ENCODE measurements at places on chromosomes 13 and 19. TPM values are rescaled to one million over a fixed set of nuclear protein-coding genes. Genes with fewer than 3 reads are reported as not detected.

DNA sequence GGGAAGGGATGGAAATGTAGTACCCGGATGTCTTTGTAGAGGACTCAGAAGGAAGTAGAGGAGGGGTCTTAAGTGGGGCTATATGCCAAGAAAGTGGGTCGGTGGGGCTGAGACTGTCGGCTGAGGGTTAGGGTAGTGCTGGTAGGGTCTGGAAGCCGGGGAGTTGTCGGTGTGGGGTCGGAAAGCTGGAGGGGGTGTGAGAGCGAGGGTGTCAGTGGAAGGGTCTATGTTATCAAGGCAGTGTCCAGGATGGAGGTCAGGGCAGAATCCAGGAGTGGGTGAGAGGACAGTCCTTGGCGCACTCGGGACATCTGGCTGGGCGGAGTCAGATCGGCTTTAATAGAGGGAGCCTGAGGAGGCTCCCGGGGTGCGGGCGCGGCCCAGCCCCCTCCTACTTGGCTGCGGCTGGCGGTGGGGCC lies 1.7 kb downstream of the HSPB6 start:
- DNase-seq = no peak

GRCh38 chr19:40806423-40807146 lies 7.6 kb downstream of the EGLN2 start:
- DNase-seq = peak; percentile 91

GRCh38 chr19:6737873-6738786 lies 750 bp upstream of the GPR108 start:
- DNase-seq = peak; percentile 87

DNA sequence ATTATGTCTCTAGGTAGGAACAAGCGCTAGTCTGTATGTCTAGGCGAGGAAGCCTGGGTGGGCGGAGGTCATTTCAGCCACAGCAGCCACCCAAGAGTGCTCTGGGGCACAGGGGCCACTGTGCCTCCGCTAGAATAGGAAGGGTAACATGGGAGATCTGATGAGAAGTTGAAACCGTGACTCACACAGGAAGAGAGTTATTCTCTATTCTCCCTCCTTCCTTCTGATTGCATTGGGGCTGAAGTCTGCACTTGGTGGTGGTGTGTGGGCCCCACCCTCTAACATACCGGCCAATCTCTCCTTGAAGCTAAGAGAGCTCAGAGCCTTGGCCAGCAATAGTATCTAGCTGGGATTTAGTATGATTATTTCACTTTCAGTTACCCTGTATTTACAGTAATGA lies 20.3 kb upstream of the GGACT start:
- no peak for DNase-seq

GRCh38 chr19:4697304-4697703 lies 26.3 kb downstream of the DPP9 start:
- no peak for DNase-seq

GRCh38 chr13:34857558-34858325 lies 84.3 kb upstream of the NBEA start:
- DNase-seq = no peak

DNA sequence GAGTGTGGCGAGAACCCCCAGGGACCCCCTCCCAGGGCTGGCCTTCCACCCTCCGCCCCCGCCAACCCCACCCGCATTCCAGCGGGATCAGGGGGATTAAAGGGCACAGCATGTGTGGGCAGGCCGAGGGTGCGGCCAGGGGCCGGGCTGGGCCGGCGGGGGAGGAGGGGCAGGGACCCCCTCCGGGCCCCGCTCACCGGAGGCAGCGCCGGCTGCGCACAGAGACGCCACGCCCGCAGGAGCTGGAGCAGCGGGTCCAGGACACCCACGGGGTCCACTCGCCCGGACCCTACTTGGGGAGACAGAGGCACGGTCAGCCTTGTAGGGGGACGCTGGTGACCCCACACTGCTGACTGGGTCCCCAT lies 2.4 kb downstream of the ADAMTSL5 start:
- no peak for DNase-seq

DNA sequence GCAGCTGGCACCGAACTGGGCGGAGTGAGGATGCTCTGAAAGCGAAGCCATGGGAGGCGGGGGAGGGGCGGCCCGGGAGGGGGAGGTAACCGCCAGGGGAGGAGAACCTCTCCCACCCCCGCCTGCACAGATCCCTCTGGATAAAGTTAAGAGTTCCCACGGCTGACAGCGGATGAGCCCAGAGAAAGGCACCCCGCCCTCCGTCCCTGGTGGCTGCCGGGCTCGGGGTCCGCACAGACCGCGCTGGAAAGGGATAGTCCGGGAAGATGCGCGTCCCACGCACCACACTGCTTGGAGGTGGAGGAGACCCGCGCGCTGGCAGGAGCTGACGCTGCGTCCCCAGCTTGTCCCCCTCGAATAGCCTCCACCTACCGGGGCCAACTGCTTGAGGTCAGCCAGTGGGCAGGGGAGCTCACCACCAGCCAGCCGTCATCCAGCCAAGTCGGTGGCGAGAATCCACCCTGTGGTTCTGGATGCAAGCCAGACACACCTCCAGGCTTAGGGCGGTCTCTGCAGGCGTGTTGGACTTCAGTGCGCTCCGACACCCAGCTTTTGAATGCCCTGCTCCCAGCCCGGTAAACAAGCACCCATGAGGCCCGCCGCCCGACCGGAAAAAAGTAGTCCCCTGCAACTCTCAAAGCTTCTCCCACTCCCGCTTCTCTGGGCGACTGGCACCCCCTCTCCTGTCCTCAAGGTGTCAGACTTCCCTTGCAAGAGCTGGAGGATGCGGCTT lies at the start of gene TRPC4:
Gene TRPC4, minus strand, starts transcription at position 17 of the 733 bp plus-strand sequence. CDS start 86,439 bp downstream, outside the sequence.
- DNase-seq = no peak

- DNase-seq = no peak
These were observed 265.3 kb downstream of the NALCN start for GRCh38 chr13:101150998-101151397.

GRCh38 chr19:35040826-35041547 lies 534 bp upstream of the HPN start:
- DNase-seq = peak; percentile 88

DNA sequence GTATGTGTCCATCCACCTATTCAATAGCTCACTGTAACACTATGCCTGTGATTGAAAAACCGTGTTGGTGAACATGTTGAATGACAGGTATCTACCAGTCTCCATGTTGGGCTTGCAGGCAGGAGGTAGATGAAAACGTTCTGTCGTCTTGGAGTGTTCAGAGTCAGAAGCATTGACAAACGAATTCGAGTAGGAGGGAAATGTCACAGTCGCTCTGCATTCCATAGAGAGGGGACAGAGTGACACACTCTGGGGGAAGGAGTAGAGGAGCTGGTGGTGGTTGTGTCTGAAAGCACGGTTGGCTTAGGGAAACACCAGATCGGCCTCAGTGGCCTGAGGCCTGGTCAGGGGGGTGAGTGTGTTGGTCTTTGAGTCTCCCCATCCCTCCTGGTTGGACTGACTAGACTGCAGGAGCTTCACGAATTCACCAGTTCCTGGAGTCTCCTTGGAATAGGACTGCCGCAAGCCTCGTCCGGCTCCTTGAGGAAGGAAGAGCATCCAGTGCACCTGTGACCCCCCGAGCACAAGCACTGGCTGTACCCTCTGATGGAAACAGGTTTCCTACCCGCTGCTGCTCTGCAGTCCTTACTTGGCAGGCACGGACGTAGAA lies 105.0 kb upstream of the C1QTNF9B start:
- DNase-seq = no peak

DNA sequence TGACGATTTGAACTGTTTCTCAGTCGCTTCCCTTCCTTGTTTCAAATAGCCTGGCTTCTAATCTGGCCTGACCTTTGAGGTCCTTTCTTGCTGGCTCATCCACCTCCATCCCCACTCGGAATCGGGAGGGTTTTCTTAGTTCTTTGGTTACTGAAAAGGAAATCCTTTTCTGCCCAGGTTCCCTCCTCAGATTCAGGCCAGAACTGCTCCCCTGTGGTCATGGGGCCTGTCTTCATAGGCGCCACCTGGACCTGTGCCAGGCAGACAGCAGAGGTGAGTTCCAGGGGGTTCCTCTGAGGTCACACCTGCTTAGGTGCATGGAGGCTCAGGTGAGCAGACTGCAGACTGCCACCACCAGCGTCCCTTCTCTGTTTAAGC lies 62.4 kb downstream of the AKAP11 start:
- DNase-seq = no peak

DNA sequence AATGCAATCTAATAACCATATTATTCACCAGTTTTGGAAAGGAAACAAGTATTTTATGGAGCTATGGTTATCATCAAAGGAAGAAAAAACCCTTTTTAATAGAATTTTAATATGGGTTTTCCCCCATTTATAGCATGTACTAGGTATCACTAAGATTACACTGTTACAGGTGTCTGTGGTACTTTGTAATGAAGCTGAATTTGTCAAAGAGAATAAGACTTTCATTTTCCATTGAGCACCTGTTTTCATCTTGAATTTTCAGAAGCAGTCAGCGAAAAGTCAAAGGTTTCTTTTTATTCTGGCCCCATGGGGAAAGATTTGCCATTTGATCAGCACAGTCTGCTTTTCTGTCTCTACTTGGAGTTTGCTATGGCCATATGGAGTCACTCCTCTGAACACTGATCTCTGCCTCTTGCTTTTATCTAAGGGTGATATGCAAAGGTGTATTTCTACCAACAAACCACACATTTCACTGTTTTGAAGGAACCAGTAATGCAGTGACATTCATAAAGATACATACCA lies 590.0 kb downstream of the DCT start:
- DNase-seq = no peak

GRCh38 chr19:20278342-20278741 lies 111.3 kb downstream of the ZNF486 start:
- no peak for DNase-seq

DNA sequence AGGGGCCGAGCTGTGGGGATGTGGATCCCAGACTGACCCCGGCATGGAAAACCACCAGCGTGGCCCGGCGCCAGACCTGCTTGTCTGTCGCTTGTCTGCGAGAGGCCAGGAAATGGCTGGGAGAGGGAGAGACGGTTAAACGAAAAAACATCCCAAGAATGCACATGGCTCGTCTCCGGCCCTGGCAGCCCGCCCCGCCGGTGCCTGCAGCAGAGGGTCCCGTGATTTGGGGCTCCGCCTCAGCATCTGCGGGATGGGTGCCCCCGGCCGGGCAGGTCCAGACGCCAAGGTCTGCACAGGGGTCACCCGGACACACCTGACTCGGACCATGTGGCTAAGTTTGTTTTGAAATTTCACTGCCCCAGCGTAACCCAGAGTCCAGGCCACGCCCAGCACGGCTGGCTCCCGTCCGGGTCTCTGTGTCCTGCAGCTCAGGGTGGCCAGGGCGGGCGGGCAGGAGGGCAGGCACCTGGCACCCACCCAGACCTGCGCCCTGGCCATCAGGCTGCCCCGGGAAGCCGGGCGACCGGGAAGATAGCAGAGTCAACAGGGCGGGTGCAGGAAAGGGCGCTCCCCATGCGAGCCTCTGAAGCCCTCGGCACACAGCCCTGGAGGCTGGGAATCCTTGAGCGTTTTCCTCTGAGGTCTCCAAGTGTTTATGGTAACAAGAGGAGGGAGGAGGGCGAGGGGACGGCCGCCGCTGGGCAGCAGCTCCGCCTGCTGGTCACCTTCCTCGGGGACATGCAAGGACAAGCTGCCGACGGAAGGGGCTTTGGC lies 103.2 kb downstream of the GADD45B start:
- DNase-seq = peak; percentile 75

- DNase-seq = no peak
These were observed 4.8 kb downstream of the RUBCNL start for GRCh38 chr13:46382224-46382623.

DNA sequence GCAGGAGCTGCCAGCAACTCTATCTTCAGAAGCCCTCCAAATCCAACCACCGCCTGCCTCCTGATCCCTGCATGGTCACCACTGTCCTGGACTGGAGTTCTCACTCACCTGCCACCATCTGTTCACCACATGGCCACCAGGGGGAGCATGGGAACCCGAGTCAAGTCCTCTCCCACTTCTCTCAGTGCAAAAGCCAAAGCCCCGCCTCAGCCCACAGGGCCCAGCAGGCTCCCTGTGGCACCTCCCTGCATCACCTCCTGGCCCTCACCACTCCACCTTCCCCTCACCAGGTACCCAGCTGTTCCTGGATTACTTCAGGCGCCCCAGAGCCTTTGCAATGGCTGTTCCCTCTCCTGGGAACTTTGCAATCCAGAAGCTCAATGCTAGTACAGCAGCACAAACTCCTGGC lies 5.3 kb downstream of the DHPS start:
- DNase-seq = peak; percentile 85

DNA sequence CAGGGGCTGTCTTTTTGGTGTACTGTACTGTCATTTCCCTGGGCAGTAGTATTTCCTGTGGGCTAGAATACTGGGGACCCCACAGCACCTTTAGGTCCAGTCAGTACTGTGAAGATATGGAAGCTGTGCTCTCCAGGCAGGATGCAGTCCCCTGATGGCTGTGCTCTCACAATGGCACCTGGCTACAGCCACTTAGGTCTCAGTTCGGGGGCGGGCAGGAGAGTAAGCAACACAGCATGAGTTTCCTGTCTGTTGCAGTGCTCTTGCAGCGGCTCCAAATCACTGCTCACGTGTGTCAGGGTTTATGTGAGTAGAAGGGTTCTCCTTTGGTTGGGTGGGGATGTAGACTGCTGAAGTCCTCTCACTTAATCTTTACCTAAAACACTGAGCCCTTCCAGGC lies 810.4 kb downstream of the DACH1 start:
- no peak for DNase-seq

GRCh38 chr19:51664997-51665396 lies 18.4 kb upstream of the SIGLEC14 start:
- DNase-seq = no peak

DNA sequence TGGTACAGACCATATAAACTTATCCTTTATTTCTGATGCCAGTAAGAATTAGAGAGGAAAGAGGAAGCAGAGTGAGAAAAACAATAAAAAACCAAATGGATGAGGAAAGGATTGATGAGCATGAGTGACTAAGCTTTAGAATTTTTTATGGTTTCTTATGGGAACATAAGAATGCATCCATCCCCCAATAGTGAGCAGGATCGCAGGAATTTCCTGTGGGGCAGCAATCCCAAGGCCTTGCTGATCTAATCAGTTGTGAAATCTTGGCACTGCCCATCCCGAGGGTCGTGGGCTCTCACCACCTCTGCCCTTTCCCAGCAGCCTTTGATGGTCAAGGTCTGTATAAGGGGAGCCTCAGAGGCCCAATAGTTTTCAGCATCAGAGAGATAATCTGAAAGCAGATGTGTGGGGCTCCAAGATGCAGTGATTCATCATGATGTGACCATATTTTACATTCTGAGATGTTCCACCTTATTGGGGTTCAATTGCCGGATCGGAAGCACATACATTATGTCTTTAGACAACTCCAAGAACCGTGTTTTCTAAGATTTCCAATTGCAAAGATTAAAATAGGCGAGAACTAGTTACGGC lies 222.1 kb downstream of the DNAJC15 start:
- DNase-seq = no peak

CELF5 gene
- total RNA-seq = not detected

NKPD1 gene
- total RNA-seq = not detected

SULT2B1 gene
- not detected for total RNA-seq

SYT3 gene
- total RNA-seq = 2.2 TPM

SIGLECL1 gene
- total RNA-seq = not detected

CD33 gene
- total RNA-seq = 1.3 TPM

CGB5 gene
- total RNA-seq = not detected

RFX1 gene
- 3.3 TPM for total RNA-seq

IFT88 gene
- total RNA-seq = 4.9 TPM

ZNF616 gene
- total RNA-seq = 1.2 TPM
